ENCODE measurements at places on chromosomes 2 and 18. TPM values are rescaled to one million over a fixed set of nuclear protein-coding genes. Genes with fewer than 3 reads are reported as not detected.
A peak's percentile ranks its signal among the peaks of the same experiment; 100 is the strongest.

The CROCC2 gene
- total RNA-seq = not detected

GRCh38 chr2:209965723-209966122, 36.7 kb upstream of the RPE start:
- H3K4me3 ChIP-seq = no peak overlapping the region
- no peak for DNase-seq
- H3K27me3 ChIP-seq = peaks cover 2% of the 10 kb centered on the region
- no peaks in the 10 kb centered on the region for H3K36me3 ChIP-seq
- no peak overlapping the region for H3K27ac ChIP-seq
- no peaks in the 10 kb centered on the region for H3K4me1 ChIP-seq

The SERPINB10 gene
- total RNA-seq = not detected

DNA sequence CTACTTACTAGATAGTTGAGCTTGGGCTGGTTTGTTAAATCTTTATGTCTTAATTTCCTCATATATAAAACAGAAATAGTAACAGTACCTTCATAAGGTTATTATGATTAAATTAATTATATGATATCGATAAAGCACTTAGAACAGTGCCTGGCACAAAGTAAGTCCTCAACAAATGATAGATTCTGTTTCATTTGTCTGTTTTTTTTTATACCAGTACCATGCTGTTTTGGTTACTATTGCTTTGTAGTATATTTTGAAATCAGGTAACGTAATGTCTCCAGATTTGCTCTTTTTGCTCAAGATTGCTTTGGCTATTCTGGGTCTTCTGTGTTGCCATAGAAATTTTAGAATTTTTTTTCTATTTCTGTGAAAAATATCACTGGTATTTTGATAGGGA, 66.3 kb downstream of the DYM start:
- peaks cover 11% of the 10 kb centered on the region for H3K36me3 ChIP-seq
- H3K4me3 ChIP-seq = no peak overlapping the region
- no peaks in the 10 kb centered on the region for H3K27me3 ChIP-seq
- no peaks in the 10 kb centered on the region for H3K4me1 ChIP-seq
- H3K27ac ChIP-seq = no peak overlapping the region

- H3K27me3 ChIP-seq = no peaks in the 10 kb centered on the region
- H3K27ac ChIP-seq = no peak overlapping the region
- H3K36me3 ChIP-seq = no peaks in the 10 kb centered on the region
- H3K4me3 ChIP-seq = no peak overlapping the region
These were observed 143.6 kb upstream of the TCF4 start for GRCh38 chr18:55731594-55732042.

DNA sequence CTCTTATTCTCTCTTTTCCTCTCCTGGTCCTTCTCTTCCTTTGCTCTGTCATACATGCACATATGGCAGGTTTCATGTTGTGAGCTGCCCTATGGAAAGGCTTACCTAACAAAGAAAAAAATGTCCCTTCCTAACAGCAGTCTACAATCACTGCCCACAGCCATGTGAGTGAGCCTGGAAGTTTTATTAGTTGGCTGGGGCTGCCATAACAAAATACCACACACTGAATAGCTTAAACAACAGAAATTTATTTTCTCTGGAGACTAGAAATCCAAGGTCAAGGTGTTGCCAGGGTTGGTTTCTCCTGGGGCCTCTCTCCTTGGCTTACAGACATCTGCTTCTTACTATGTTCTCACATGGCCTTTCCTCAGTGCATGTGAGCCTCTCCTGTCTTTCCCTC, 142.1 kb downstream of the TRIB2 start:
- peaks cover 5% of the 10 kb centered on the region for H3K36me3 ChIP-seq
- H3K27ac ChIP-seq = no peak overlapping the region
- no peaks in the 10 kb centered on the region for H3K4me1 ChIP-seq
- no peak for DNase-seq

The NYAP2 gene
- not detected for total RNA-seq

DNA sequence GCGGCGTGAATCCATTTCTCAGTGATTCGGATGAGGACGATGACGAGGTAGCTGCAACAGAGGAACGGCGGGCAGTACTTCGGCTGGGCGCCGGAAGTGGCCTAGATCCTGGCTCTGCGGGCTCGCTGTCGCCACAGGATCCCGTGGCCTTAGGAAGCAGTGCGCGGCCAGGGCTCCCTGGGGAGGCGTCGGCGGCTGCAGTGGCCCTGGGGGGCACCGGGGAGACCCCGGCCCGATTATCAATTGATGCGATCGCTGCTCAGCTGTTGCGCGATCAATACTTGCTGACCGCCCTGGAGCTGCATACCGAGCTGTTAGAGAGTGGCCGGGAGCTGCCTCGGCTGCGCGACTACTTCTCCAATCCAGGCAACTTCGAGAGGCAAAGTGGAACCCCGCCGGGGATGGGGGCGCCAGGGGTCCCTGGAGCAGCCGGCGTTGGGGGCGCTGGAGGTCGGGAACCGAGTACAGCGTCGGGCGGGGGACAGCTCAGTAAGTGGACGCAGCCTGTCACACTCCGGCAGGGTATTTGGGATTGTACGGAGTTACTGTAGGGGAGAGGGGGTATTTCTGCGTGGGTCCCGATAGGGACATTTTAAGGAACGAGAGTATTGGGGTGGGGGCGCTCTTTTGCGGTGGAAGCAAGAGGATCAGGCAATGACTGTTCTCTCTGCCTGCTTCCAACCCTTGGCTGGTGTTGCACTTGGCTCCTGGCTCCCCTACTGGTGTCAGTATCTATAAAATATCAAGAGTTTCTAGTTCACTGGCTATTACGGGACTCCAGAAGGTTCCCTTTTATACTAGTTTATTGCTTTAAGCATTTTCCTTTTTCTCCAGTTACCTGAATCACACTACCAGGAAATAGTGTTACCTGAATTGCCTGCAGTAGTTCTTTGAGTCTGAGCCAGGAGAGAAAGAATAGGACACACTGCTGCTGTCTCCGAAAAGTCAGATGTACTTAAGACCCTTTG, 772 bp downstream of the RELCH start:
- H3K27ac ChIP-seq = peak overlapping the region; percentile 34
- no peaks in the 10 kb centered on the region for H3K27me3 ChIP-seq
- H3K36me3 ChIP-seq = peaks cover 9% of the 10 kb centered on the region
- peak; percentile 41 for DNase-seq
- peak overlapping the region; percentile 98 for H3K4me3 ChIP-seq

DNA sequence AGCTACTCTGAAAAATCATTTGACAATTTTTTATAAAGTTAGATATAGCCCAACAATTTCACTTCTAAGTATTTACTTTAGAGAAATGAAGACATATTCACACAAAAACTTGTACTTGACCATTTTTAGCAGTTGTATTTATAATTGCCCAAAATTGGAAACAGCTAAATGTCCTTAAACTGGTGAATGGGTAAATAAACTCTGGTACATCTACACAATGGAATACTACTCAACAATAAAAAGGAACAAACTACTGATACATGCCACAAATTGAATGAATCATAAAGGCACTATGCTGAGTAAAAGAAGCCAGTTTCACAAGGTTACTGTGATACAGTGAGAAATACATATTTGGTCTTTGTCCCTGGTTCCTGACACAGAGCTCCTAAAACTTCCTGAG, 32.8 kb upstream of the BBS5 start:
- H3K27me3 ChIP-seq = no peaks in the 10 kb centered on the region
- DNase-seq = no peak
- no peaks in the 10 kb centered on the region for H3K4me1 ChIP-seq
- no peaks in the 10 kb centered on the region for H3K36me3 ChIP-seq
- H3K4me3 ChIP-seq = no peak overlapping the region

The FEV gene
- not detected for total RNA-seq

DNA sequence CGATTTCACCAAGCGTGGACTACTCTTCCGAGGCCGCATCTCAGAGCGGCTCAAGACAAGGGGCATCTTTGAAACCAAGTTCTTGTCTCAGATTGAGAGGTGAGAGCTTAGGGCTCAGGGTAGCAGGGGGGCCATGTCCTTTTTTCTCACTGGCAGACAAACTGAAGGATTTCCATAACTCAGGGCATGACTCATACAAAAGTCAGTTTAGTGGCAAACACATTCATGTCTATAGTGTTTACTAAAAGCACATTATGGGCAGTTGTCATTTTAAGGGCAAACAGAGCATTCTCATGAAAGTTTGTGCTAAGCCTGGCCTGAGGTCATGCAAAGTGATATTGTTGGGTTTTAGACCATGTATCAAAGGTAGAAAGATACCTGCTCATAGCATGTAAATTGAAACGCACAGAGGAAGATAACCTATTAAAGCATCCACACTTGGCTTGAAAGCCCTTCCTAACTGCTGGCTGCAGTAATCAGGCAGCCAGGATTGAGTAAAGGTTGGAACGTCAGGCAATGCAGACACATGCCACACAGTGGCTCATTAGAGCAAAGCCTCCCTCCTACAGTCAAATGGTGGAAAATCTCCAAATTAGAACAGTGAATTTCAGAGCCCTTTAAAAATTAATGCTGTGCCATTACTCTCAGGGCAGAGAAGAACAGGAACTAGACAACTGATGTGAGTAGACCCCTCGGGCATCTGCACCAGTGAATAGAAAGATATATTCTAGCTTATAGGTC, 54.2 kb downstream of the HK2 start:
- no peak overlapping the region for H3K4me3 ChIP-seq
- no peaks in the 10 kb centered on the region for H3K27me3 ChIP-seq
- H3K27ac ChIP-seq = no peak overlapping the region
- no peak for DNase-seq

DNA sequence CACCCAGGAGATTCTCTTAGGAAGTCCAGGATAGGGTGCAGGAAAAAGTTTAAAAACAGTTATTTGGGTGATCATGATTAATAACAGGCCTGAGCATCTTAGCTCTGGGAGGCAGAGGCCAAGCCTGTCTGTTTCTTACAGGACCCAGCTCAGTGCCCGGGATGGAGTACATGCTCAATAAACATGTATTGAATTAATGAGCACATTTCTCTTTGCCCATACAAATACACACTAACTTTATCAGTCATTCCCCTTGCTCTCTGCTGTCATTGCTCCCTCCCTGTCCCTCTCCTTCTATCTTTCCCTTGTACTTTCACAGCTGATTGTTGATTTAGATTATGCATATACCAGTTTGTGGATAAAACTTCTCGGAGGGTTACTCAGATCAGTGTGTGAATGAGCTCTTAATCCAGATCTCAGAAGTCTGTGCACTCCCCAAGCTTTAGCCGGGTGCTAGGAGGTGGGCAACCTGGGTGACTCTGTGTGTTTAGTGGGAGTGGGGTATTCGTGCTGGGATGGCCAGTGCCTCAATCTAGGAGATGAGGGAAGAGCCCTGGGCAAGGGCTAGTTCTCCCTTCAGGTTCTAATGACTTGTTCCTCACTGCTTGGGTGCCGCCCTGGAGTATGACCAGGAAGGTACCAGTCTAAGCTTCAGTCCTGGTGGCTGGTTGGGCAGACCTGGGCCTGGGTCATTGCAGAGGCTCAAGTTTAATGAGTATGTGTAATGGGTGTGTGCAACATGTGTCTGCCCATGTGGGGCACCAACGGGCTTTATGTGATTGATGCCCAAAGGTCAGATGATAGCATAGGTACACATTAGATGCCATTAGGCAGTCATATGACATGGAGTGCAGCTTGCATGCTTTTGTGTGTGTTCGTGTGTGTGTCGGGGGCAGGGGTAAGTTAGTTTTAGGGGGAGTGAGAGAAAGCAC, 10.6 kb downstream of the EMX1 start:
- H3K4me1 ChIP-seq = no peaks in the 10 kb centered on the region
- no peak overlapping the region for H3K4me3 ChIP-seq
- H3K27me3 ChIP-seq = peaks cover 59% of the 10 kb centered on the region
- no peak overlapping the region for H3K27ac ChIP-seq
- H3K36me3 ChIP-seq = no peaks in the 10 kb centered on the region
- DNase-seq = peak; percentile 13

- no peak overlapping the region for H3K27ac ChIP-seq
- H3K36me3 ChIP-seq = no peaks in the 10 kb centered on the region
- DNase-seq = no peak
- peaks cover 5% of the 10 kb centered on the region for H3K4me1 ChIP-seq
- H3K27me3 ChIP-seq = no peaks in the 10 kb centered on the region
These were observed 32.3 kb downstream of the SCTR start for GRCh38 chr2:119491776-119492525.

DNA sequence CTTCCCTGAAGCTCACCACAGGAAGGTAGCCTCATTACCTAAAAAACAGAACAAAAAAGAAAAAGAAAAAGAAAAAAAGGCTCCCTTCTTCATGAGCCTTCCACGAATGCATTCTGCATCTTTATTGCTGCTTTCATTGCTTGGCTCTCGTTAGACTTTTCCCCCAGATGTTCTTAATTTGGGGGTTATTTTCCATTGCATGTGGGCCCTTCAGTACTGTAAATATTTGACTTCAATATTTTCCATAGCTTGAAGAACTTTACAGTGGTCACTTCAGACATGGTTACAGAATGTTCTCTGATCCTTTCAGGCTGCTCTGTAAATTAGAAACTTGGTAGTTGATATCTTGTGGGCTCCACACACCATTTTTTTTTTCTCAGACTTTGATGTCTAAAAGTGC, 65.6 kb upstream of the COPS8 start:
- H3K36me3 ChIP-seq = no peaks in the 10 kb centered on the region
- no peak for DNase-seq
- no peaks in the 10 kb centered on the region for H3K4me1 ChIP-seq
- H3K27ac ChIP-seq = no peak overlapping the region
- H3K4me3 ChIP-seq = no peak overlapping the region

The CD302 gene
- 0.68 TPM for total RNA-seq

- H3K36me3 ChIP-seq = peaks cover 12% of the 10 kb centered on the region
- no peak overlapping the region for H3K27ac ChIP-seq
- H3K27me3 ChIP-seq = no peaks in the 10 kb centered on the region
- no peak overlapping the region for H3K4me3 ChIP-seq
- H3K4me1 ChIP-seq = peaks cover 2% of the 10 kb centered on the region
These were observed 98.3 kb downstream of the MAPRE2 start for GRCh38 chr18:35139517-35139916.

DNA sequence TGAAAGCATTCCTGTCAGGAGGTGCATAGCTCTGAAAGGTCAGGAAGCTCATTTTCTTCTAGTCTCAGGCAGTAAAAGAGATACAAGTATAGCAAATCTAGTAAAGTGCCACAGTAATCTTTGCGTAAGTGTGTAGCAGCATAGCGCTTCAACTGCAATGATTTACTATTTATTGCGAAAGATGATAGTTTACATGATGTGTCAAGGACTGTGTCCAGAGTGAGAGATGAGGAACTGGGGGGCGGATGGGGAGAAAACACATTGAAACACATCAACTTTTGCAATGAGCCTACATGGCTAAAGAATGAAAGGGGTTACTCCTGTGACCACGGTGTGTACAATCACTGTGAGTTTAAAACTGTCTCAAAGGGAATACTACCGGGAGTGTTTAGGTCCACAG, 644.4 kb downstream of the GALR1 start:
- no peak overlapping the region for H3K27ac ChIP-seq
- no peaks in the 10 kb centered on the region for H3K36me3 ChIP-seq
- no peaks in the 10 kb centered on the region for H3K27me3 ChIP-seq
- H3K4me3 ChIP-seq = no peak overlapping the region
- no peak for DNase-seq

Data from H9 (cell line).